Left ventricle myocardium inferior (tissue), 1 donor: ENCODE measurements at places on chromosomes 5 and 9.

DNA sequence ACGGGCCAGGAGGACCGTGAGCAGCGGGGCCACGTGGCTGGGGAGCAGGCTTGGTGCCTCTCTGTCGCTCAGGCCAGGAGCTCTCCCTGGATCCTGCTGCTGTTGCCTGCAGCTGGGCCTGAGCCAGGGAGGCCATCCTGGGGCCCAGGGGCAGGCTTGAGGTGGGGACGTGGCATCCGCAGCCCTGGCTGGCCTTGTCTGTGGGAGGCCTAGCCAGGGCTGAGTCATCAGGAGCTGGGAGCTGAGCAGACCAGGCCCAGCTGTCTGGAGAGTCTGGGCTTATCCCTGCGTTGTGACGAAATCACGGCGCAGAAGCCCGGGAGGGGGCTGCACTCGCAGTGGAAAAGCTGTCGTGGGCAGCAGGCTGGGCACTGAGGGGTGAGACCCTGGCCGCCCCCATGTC is 138.8 kb upstream of the COL5A1 start:
- DNase-seq = peak; percentile 72

DNA sequence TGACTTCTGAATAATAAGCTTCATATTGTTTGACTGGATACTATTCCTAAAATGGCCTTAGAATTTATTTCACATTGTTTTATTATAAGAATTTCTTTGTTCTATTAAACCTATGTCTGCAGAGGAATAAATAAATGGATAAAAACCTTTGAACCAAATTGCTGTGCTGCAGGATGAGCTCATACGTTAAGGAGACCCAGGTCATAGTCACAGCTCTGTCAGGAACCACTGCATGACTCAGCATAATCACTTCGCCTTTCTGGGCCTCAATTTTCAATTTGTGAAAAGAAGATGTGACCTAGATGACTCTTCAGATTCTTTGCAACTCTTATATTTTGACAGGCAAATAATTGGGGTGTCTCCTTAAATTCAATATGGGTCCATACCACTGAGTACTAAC is 36.7 kb upstream of the HMHB1 start:
- DNase-seq = no peak

DNA sequence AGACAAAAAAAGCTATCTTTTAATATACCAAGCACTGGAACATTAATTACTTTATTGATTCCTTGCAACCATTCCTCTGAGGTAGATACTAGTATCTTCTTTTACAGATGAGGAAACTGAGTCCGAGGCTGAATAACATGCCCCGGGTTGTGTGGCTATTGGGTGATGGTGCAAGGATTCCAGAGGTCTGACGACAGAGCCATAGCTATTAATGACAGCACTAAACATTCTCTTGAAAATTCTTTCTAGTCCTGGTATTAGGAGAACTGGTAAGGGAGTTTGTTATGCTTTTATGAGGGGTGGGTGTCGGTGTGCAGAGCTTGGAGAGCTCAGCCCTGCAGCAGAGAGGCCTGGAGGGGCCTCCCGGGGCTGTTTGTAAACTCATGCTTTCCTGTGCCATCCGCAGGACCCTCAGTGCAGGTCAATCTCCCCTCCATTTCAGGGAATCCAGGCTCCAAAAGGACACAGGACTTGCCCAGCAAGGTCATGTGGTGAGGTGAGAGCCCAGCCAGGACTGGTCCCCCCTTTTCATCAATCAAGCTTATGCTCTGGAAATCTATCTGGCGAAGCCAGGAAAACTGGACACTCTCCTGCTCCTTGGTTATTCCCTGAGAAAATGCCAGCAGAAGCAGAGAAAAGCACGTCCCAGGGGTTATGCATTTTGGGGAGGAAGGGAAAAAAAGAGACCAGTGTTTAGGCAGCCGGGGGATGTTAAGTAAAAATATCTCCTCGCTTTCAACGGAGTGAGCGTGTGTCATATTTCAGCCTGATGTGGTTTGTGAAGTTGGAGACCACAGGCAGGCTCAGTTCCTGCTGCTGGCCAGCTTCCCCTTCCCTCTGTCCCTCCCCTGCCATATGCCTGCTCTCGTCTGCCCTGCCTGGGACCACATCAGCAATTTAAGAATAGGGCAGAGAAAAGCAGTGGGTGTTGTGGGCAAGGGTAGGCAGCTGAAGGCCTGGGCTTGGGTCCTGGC is 3.7 kb downstream of the GSN start:
- peak; percentile 66 for DNase-seq

DNA sequence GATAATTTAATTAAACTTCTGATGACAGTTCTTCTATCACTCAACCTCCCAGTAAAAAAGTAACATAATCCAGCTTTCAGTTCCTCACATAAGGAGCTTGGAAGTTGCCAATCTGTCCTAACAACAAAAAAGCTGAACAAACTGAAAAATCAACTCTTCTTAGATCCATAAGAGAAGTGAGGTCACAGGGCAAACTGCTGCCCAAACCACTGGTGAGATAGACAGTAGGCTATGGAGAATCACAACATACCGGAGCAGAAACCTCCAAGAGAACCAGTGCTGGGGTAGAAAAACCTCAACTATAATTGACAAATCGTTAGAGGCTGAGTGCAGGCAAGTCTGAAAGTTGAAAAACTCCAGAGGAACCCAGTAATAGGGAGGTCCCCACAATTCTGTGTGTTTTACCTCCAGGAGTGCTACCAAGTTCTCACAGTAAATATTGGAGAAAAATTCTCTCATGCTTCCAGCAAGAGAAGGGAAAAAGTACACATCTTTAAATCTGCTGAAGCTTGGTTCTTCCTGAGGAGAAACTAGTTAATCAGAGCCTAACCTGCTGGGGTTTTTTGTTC is 300.0 kb downstream of the PDE4D start:
- no peak for DNase-seq

DNA sequence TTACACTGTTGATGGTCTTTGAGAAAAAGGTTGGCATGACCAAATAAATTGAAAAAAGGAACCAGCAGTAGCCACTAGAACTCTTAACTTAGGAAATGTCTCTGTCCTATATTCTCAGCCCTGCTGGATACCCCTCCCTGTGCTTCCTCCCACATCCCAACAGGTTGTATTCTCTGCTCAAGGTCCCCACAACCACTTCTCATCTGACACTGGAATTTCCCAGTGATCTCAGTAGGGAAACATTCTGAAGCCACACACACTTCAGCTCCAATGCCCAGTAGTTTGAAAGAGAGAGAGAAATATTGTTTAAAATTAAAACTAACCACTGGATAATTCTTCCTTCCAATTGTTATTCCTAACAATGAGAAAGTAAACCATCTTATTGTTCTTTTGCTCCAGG is 30.0 kb upstream of the NREP start:
- no peak for DNase-seq

DNA sequence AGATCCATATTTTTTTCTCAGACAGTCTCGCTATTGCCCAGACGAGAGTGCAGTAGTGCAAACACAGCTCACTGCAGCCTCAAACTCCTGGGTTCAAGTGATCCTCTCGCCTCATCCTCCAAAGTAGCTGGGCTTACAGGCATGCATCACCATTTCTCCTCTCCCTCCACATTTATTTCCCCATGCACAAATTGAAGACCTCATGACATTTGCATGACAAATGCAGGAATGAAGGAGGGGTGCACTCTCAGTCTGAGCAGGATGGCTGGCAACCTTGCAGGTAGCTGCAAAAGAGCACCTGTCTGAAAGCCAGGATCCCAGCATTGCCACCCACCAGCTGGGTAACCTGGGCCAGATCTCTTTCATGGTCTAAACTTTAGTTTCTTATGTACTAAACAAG is 111.2 kb downstream of the SH3TC2 start:
- no peak for DNase-seq

DNA sequence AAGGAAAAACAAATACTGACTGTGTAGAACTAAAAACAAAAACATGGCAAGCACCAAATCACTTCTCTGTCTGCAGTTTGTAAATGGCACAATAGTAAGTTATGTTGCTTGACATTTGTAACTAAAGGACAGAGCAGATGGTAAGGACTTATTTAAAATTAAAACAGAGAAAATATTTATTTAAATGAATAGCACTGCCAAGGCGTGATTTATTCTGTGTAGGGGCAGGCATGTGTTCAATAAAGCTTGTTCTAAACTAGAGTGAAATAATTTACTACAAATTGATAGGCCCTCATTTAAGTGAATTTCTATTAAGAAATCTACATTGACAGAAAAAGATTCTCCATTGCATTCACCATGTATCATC is 231.5 kb downstream of the CYLC2 start:
- DNase-seq = no peak

DNA sequence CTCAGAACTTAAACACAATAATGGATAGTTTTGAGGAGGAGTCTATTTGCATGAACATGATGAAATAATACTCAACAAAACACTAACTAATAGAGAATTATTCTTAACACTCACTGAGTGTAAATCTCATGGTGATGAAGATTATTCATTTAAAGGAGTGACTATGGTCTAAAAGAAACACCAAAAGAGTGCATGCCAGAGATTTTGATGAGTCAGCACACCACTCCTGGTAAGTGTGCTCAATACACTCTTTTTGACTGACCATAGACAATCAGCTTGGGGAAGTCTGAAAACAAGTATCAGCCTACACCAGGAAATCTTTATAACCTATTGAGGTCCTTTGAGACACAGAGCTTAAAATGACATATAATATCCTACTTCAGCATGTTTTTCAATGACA is 6.8 kb upstream of the FST start:
- no peak for DNase-seq

DNA sequence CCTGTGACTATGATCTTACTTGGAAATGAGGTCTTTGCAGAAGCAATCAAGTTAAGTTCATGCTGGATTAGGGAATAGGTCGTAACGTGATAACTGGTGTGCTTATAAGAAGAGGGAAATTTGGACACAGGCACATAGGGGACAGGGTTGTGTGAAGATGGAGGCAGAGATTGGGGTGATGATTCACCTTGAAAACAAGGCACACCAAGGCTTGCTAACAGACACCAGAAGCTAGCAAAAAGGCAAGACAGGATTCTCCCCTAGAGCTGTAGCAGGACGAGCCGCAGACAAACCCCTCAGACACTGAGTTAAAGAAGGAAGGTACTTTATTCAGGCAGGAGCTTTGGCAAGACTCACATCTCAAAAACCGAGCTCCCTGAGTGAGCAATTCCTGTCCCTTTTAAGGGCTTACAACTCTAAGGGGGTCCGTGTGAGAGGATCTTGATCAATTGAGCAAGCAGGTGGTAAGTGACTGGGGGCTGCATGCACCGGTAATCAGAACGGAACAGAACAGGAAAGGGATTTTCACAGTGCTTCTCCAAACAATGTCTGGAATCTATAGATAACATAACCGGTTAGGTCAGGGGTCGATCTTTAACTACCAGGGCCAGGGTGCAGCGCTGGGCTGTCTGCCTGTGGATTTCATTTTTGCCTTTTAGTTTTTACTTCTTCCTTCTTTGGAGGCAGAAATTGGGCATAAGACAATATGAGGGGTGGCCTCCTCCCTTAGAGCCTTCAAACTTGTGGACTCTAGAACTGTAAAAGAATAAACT is 57.5 kb upstream of the S1PR3 start:
- no peak for DNase-seq

GRCh38 chr9:84002344-84002743 is 21.7 kb downstream of the RMI1 start:
- no peak for DNase-seq

- peak; percentile 83 for DNase-seq
These were observed 3.6 kb upstream of the ENG start for GRCh38 chr9:127858041-127858512.

GRCh38 chr9:8673830-8674229 is 874.3 kb upstream of the DMAC1 start:
- no peak for DNase-seq

- no peak for DNase-seq
These were observed 268.7 kb downstream of the RAB3C start for GRCh38 chr5:58851571-58851970.

- no peak for DNase-seq
These were observed 118.2 kb downstream of the SEC61B start for GRCh38 chr9:99340281-99340680.

- no peak for DNase-seq
These were observed 153.7 kb upstream of the DAPK1 start for GRCh38 chr9:87343816-87344430.

- no peak for DNase-seq
These were observed 2.9 kb upstream of the C7 start for GRCh38 chr5:40906351-40906751.

DNA sequence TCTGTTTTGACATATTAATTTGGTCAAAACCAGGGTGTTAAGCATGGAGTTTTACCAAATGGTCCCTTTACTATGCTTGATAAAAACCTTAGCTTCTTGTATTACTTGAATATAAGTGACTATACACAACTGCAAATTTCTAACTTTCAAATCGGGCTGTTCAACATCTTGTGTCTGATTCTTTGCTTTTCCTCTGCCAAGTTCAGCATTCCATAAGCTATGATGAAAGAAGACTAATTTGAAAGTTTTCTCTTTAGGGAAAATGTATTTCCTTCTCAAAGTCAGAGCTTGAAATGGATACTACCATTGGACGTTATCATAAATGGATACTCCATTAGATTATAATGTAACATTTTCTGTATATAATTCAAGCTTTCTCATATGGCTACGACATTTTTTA is 792.9 kb downstream of the EFNA5 start:
- DNase-seq = no peak

DNA sequence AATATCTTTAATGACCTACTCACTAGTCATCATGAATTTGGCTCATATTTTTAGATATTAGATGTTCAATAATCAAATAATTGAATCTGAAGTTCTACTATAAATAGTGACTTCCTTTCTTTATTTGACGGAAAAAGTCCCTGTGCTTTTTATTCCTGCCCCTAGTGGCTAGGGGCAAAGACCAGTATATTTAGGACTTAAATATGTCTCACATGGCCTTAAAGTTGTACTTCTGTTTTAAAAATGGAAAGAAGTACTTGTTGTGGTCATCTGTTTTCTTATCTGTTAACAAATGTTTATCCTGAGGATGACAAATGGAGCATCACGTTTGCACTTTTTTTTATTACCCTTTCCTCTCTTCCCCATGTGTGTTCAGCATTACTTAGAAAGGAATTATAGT is 89.2 kb upstream of the GRHPR start:
- no peak for DNase-seq

DNA sequence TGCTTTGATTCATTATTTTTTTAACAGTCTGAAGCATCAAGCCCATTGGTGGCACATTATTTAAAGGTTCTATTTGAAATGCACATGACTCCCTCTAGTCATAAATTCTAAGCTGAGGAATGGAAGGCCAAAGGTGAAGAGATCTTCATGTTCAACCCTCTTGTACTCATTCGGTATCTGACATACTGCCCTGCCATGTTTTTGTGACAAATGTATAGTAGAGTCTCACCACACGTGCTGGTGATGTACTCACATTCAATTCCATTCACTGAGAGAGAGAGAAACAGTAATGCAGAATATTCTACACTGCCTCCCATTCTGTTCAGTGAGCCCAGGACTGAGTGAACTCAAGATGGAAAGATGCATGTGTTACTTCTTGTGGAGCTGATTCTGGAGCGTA is 98.3 kb downstream of the GDA start:
- DNase-seq = no peak

- DNase-seq = no peak
These were observed 17.2 kb upstream of the SLC25A51 start for GRCh38 chr9:37921168-37921510.

GRCh38 chr9:6676254-6676921 is 30.9 kb upstream of the GLDC start:
- no peak for DNase-seq

- no peak for DNase-seq
These were observed 22.0 kb upstream of the TGFBI start for GRCh38 chr5:136006761-136007251.

GRCh38 chr9:27538647-27539046 is 9.0 kb upstream of the MOB3B start:
- no peak for DNase-seq

GRCh38 chr5:3025392-3025791 is 273.9 kb upstream of the IRX2 start:
- no peak for DNase-seq
